ENCODE measurements at places on chromosomes 12 and 14.

GRCh38 chr12:53227836-53228235 lies 4.2 kb downstream of the RARG start:
- DNase-seq: no peak

DNA sequence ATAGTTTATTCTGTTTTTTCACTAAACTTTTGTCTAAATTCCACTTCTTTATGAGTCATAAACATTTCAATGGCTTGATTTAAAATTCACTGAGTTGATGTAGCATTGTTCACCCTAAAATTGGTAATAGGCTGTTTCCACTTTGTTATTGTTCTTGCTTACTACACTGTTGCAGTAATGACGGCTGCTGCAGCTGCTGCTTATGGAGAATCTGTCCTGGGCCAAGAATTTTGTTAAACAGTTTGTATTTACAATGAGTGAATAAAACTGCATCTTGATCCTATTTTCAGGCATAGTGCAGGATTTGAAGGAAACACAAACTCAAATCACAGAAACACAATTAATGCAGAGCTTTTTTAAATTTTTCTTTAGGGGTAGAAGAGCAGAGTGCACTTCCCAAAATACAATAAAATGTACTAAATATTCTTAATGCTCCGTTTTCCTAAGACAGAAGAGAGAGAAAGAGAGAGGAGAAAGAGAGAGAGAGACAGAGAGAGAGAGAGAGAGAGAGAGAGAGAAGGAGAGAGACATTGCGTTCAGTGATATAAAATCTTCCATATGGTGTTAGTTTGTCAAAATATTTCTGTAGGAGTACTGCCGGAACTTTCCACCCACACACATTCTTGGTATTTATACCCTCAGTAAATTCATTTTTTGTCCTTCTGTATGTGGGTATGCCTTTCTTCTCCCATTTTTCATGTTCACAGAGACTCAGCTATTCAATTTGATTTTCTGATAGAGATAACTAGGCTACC lies 266.4 kb downstream of the LRFN5 start:
- DNase-seq: no peak

DNA sequence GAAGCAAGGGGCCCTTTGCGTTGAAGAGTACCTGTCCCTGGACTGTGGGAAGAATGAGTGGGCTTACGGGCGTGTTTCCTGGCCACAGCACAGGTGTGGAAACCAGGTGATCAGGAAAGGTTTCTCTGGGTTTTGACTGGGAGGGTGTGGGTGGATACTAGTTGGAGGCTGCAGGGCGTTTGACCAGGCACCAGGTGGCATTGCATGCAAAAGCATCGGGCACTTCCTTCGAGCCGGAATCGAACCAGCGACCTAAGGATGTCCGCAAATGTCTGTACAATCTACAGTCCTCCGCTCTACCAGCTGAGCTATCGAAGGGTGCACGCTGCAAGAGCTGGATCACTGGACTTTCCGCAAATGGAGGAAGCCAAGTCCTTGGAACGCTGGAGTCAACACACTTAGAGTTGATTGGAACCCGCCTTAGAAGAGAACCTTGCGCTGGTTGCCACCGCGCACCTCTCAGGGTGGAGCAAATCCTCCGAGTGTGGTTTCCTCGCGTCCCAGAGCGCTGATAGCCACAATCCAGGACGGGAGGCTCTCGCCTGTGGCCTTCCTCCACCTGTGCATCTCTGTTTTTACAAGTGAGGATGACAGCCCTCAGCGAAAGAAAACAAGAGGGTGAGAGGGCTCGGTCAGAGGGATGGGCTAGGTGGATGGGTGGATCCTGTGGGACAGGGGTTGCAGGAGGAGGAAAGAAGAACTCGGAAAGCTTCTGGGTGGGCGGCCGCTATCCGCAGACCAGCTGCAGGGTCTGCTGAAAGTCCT lies 21.2 kb upstream of the RNASE4 start:
- DNase-seq: no peak

DNA sequence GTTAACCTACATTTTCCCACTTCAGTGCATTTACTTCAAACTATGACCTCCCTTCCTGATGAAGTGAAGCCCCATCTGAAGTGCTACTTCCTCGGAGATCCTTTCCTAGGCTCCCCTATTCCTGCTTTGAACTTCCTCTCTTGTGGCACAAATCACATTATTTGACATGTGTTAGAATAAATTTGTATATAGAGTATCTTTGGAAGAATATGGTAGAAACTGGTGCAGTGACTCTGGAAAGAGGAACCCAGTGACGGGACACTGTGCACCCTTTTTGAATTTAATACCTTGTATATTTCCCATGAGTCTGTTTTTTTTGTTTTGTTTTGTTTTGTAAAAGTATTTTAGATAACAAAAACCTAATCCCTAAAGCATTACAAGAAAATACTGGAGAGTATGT lies 66.4 kb upstream of the SRSF5 start:
- no peak for DNase-seq

GRCh38 chr12:108400056-108400455 lies 60.9 kb upstream of the CMKLR1 start:
- no peak for DNase-seq

Data from NCI-H1417 (cell line).